ENCODE measurements at places on chromosomes 13 and 19.
A peak's percentile ranks its signal among the peaks of the same experiment; 100 is the strongest.

- no peak for DNase-seq
Measured at GRCh38 chr13:81488021-81488420, 1147.1 kb upstream of the SPRY2 start.

- DNase-seq: peak; percentile 46
Measured at GRCh38 chr19:11091703-11092153, 2.5 kb downstream of the LDLR start.

DNA sequence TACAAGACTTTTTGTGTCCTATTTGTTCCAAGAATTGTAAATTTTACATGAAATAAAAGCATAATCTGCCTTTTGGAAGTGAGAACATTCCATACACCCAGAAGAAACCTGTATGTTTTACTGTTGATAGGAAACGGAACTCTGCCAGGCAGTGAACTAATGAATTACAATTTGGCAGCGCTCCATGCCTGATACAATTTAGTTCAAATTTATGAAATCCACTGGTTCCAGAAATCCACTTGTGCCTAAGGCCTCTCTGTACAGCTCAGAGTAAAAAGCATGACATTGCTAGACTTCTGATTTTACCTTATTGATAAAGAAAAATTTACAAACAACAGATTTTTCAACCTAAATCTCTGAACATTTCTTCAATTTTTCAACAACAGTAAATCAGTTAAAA, 78.1 kb downstream of the PCDH9 start:
- DNase-seq: no peak

DNA sequence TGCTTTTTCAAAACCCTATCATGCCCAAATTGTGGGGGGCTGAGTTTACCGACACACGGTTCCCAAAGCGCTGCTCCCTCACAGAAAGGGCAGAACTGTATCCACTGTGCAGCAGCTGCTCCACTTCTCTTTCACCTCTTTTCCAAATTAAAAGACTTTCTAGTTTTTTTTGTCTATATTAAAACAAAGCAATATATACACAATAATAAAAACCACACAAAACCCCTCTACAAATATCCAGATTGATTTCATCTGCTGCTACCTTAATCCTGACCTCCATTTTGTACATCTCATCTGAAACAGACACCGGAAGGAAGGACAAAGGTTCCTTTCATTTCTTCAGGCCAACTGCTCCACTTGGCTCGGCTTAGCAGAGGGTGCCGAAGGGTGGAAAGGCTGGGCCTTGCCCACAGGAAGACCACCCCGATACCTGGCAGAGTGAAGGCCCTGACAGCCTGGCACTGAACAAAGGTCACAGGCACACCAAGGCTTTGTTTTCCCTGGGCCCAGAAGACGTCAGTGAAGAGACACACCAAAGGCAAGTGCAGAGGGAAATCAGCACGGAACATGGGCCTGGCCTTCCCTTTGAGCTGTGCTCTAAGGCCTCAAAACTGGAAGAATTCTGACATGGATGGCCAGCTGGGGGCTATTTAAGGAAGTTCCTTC, 71.6 kb downstream of the LATS2 start:
- DNase-seq: no peak

DNA sequence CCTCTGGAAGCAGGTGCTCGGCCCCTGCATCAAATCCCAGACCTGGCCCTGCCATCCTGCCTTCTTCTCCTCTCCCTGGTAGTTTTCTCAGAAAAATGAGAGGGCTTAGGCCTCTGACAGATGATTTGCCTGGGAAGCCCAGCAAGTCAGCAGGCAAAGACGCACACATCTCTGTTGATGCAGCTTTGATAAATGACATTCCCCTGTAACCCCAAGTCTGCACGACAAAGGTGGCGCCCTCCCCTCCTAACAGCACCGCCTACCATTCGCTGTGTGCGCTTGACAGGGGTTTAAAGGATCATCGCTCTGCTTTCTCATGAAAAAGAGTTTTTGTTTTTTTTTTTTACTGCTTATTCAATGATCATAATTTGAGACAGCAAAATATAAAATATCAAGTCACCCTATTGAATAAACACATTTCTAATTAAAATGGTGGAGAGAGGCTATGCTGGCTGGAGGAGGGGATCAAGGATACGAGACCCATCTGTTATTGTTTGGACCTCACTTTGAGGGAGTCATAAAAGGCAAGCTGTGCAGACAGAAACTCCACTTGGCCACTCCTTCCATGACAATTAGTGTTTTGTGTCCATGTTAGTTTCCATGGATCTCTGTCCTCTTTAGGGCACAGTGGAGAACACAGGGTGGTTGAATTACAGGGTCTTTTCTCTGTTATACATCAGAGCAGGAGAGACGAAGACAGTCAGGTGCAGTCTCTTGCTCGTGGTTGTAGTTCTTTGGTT, 126.1 kb downstream of the FGF9 start:
- DNase-seq: no peak

DNA sequence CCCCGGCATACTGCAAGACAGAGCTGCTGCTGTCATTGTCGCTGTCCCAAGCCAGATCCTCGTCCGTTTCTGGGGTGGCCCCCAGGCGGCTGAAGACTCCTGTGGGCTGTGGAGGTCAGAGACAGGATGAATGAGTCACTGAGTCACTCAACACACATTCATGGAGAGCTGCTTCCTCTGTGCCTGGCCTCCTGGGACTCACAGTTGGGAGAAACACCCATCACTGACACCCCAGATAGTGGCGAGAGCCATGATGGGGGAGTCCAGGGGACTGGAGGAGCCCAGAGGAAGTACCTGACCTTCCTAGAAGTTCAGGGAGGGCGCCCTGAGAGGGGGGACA, 26.0 kb downstream of the C19orf47 start:
- no peak for DNase-seq

- DNase-seq: no peak
Measured at GRCh38 chr13:59809564-59809963, 354.2 kb downstream of the DIAPH3 start.

- DNase-seq: peak; percentile 56
Measured at GRCh38 chr13:27619728-27620376, 477 bp downstream of the LNX2 start.

- DNase-seq: no peak
Measured at GRCh38 chr13:110062077-110062776, 244.7 kb downstream of the COL4A1 start.

DNA sequence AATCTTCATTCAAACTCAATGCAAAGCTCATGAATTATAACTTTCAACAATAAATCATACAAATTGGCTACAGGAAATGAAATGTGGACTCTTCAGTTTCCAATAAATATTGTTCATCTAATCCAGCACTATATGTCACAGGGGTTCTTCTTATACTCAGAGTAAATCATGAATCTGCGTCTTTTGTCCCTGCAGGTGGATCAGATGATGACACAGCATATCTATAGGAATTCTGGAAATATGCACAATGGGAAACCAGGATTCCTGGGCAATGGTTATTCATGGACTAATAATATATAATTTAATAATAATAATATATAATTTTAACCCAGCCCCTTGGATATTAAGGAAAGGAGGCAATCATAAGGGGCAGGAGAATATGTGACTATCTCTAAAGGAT, 8.4 kb downstream of the ZNF573 start:
- no peak for DNase-seq

- no peak for DNase-seq
Measured at GRCh38 chr13:48220981-48221685, 11.9 kb upstream of the ITM2B start.

- no peak for DNase-seq
Measured at GRCh38 chr13:21980049-21980448, 309.2 kb downstream of the FGF9 start.

GRCh38 chr13:71578048-71578447, 289.0 kb downstream of the DACH1 start:
- no peak for DNase-seq

DNA sequence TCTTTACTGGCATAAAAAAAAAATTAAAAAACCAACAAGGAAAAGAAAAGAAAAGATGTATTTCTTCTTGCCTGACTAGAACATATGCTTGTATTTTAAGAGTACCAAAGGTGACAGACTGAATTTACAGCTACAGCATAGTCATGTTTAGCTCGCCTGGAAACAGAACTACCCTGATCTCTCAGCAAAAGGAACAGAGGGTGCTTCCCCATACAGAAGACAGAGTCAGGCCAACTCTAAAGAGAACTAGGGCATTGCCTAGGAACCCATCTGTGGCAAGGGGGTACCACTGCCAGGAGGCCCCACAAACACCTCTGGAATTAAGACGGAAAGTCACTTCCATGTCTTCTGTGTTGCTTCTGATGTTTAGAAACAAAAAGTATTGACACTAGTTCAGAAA, 252.1 kb upstream of the STARD13 start:
- DNase-seq: no peak
